ENCODE measurements at places on chromosomes 6 and 20.

DNA sequence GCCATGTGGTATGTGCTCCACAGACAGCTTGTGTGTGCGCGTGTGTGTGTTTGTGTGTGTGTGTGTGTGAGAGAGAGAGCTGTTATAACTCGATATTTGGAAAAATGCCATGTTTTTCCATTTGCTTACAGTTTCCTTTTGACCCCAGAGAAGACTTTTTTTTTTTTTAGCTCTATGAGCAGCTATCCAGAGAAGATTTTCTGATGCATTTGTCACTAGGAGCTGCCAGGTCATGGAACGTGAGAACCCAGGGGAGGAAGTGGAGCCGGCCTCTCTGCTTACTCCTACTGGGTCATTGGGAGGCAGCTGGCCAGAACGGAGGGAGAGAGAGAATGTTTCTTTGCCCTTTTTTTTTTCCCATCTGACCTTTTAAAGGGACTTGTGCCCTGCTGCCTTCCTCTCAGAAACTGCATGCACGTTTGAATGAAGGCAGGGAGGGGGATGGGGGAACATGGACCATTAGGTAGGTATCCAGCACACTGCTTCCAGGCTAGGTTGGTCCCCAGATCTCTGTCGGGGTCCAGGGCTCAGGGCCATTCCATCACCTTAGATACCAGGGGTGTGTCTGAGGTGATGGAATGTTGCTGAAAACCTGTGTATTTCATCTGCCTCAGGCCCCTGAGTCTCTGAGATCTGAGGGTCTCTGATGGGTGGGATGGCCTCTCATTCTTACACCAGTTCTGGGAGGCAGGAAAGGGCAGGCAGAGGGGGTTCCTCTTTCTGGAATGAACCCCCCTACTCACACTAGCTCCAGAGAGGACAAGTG, 11.2 kb upstream of the MRPS18A start:
- DNase-seq = no peak

DNA sequence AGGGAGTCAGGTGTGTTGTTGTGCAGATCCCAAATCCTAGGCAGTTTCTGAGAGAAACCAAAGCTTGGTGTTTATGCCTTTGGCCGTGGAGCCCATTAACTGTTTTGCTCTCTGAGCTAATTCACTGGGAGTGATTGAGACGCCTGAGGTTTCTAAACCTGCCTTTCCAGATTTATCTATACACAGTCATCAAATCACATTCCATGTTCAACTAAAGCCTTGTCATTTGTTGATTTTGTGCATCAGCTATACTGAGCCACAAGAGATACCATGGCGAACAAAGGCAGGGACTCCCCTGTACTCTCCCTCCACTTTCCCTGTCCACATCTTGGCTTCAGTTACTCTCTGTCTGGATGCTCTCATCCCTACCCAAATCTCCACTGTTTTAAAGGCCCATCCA, 229.7 kb upstream of the PMEPA1 start:
- DNase-seq = no peak

- no peak for DNase-seq
These were observed 156.7 kb downstream of the SYCP2 start for GRCh38 chr20:59776626-59777330.

DNA sequence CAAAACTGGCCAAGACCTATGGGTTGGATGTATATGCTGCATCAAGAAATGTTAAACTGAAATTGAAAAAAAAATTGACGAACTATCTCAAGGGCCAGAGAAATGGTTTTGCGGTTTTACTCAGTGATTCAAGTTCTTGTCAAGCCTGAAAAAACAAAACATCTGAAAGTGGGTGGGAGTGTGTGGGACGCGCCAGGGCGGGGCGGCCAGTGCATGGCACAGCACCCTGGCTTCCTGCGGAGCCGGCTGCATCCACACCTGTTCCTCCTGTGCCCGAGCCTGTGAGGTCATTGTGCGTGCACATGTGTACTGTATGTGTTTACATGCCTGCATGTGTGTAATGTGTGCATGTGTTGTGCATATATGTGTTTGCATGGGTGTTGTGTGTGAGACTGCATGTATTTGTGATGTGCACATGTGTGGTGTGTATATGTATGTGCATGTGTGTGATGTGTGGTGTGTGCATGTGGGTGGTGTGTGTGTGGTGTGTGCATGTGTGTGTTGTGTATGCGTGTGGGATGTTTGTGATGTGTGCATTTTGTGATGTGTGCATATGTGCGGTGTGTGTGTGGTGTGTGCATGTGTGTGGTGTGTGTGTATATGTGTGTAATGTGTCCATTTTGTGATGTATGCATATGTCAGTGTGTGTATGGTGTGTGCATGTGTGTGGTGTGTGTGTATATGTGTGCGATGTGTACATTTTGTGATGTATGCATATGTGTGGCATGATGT, 59.8 kb downstream of the CDH4 start:
- no peak for DNase-seq

GRCh38 chr6:31567531-31568370, 4.3 kb upstream of the LTA start:
- DNase-seq = no peak

DNA sequence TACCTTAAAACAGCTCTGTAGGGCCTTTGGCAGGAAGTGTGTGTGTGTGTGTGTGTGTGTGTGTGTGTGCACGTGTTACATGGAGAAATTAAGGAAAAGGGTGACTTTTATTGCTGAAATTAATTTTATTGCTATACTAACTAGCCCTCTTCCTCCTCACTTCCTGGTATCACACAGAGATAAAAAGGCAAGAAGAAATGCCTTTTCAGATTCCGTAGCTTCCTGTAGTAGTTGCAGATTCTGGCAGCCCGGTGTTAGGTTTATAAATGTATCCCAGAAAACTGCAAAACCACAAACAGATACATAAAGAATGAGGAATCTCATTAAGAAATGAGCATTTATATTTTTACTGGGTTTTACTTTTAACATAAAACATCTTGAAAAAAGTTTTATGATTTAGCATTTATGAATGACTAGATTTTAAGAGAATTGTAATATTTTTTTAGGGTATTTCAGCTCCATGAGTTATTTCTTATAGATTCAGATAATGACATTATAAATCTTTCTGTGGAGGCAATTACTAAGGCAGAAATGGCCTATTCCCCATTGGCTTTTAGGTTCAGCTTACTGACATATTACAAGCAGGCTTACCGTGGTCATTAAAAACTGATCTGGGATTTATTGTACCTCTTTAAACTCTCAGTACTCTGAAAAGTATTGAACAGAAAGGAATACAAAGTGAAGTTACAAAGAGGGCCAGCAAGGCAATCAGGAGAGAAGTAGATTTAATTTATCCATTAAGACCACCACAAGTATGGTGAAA, 249.1 kb upstream of the TSHZ2 start:
- no peak for DNase-seq

- DNase-seq = no peak
These were observed 33.7 kb downstream of the RNF146 start for GRCh38 chr6:127300411-127300810.

- peak; percentile 62 for DNase-seq
These were observed at the start of gene PREX1 for GRCh38 chr20:48827855-48828733. PREX1 (minus strand) TSS chr20:48827999; CDS start chr20:48827860, 139 bp downstream.

- no peak for DNase-seq
These were observed 20.8 kb downstream of the PLCB1 start for GRCh38 chr20:8152847-8153246.

GRCh38 chr6:151948002-151948743, 140.7 kb downstream of the ESR1 start:
- DNase-seq = no peak

DNA sequence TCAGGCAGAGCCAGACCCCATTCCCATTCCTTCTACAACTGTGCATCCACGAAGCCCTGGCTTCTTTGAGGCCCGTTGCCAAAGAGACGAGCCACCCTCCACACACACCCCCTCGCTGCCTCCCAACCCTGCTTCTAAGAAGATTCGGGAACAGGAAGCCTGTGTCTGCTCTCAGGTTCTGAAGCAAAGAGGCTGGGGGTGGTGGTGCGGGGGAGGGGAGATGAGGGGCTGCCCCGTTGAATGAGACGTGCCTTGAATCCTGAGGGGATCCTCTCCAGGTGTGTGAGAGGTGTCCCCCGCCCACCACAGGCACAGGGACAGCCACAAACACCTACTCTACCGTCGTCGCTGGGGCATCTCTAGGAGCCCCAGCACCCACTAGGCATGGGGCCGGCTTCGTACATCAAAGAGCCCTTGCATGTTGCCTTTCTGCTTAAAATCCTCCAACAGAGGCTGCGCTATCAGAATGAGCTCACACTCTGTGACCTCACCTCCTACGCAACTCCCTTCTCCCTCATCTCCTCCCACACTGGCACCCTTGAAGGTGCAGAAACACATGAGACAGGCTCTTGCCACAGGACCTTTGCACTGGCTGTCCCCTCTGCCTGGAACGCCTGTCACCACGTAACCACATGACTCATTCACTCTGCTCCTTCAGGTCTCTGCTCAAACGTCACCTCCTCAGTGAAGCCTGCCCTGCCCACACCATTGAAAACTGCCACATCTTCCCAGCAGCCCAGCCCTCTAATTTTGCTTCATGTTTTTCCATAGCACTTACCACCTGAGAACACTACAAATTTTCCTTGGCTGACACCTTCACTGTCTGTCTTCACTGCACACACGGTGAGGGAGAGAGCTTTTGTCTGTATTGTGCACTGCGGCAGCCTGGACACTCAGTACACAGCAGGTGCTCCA, 58.5 kb downstream of the PREX1 start:
- peak; percentile 86 for DNase-seq

DNA sequence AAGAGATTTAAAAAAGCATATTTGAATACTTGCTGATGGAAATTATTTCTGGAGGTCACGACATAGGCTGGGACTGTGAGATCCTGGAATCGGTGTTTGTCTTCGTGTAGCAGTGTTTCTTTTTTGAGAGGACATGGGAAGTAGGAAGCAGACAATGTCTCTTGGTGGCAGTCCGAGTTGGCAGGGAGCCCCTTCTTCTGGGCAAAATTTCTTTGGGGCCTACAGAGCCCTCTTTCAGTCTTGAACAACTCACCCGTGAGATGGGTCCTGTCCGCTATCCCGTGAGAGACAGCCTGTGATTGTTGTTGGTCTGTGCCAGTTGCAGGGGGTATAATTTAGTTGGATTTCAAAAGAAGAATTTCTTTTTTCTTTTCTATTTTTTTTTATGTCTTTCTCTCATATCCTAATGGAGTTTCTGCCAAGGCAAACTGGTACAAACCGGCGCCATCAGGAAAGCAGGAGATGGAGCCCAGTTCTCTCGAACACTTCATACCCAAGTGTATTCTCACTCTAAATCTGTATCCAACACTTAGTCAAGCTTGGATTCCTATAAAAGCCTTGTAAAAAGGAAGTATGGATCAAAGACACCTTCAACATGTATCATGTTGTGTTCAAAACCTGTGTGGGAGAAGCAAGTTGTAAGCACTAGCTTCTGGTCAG, 785.1 kb downstream of the MAFB start:
- DNase-seq = no peak

DNA sequence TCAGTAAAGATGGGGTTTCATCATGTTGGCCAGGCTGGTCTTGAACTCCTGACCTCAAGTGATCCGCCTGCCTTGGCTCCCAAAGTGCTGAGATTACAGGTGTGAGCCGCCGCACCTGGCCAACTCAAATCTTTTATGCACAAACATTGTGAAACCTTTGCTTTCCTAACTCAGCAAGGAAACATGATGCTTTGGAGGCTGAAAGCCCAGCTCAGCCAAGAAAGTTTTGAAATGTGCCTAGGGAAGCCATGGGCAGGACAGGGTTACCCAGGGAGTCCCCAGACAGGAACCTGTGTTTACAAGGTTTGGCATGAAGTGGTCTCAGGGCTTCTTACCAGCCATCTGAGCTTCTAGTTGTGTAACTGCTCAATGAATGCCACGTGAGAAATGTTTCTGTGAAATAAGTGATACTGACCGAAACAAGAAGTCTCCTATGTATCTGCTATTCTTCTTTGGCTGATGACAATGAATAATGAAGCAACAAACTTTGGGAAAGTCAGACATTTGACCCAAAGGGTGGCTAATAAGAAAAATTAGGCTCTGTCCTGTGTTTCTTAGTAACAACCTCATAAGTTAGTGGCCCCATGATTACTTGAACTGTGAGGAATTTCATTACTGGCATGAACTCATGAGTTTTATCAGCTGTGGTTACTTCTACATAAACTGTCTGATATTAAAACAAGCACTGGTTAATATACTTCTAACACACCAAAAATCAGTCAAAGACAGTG, 163.5 kb downstream of the KIF6 start:
- DNase-seq = no peak

DNA sequence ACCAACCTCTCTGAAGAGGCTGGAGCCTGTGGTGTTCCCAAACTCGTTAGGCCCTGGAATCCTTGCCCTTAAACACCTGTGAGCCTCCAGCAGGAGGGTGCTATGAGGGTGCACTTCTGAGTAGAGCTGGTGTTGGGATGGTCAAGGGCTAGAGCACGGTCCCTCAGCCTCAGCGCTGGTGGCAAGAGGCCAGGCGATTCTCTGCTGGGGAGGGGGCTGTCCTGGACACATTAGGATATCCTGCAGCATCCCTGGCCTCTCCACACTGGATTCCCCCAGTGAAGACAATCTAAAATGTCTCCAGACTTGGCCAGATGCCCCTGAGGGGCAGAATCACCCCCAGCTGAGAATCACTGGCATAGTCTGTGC, 157.8 kb downstream of the SYCP2 start:
- no peak for DNase-seq

- DNase-seq = no peak
These were observed 2.3 kb upstream of the TUBB1 start for GRCh38 chr20:59016795-59017492.

GRCh38 chr6:131292145-131292938, 157.1 kb downstream of the AKAP7 start:
- no peak for DNase-seq

GRCh38 chr6:89667872-89668556, 29.5 kb upstream of the LYRM2 start:
- no peak for DNase-seq

DNA sequence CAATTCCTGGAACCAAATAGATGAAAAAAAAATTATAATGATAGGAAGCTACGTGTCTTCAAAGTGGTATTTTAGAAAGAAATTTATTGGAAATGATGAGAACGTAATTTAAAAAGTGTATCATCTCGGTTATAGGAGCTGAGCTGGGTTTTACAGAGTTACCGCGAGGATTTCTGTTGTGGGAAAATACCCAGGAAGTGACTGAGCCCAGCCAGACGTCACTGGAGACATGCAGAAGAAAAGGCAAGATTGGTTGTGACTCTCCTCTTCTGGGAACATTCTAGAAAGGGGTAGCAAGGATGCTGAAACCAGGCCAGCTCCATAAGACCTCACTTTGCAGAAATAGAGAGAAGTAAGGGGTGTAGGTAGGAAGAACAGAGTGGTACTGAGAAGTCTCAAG, 95.9 kb upstream of the ADGRF1 start:
- DNase-seq = no peak

DNA sequence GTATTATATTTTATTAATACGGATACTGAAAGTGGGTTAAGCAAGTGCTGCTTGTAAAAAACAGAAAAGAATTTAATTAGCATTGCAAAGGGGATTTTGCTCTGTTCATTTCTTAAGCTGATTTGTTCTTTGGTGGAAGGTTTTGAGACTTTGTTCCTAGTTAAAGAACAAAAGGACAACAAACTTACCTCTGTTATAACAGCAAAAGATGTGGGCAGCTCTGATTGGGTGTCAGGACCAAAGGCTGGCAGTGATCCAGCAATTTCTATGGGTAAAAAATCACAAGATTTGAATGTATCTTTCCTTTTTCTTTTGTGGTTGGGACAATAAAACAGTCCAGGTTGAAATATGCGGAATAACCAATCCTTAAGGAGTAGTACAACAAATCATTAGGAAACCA, 68.8 kb downstream of the IMPG1 start:
- no peak for DNase-seq
